HCEC 1CT (cell line): ENCODE measurements at places on chromosomes 1 and 21.

- no peak for DNase-seq
Observed at GRCh38 chr1:150627826-150628410, 1.5 kb downstream of the ENSA start.

DNA sequence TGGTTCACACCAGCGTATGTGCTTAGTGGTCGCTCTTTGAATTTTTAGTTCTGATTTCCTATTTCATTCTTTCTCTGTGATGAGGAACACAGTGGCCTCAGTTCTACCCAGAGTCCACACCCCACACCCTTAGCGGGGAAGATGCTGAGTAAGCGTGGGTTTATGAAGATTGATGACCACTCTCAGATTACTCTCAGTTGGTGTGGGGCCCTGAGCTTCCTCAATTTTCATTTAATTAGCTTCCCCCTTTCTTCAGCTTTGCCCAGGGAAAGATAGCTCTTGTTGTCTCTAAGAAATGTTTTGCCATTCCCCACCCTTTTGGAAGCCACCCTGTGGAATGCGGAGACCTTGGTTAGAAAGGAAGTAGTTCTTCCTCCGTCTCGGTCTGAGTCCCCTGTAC, 299.9 kb upstream of the PROX1 start:
- DNase-seq = no peak

GRCh38 chr21:40425981-40426380, 421.0 kb downstream of the DSCAM start:
- DNase-seq = no peak

DNA sequence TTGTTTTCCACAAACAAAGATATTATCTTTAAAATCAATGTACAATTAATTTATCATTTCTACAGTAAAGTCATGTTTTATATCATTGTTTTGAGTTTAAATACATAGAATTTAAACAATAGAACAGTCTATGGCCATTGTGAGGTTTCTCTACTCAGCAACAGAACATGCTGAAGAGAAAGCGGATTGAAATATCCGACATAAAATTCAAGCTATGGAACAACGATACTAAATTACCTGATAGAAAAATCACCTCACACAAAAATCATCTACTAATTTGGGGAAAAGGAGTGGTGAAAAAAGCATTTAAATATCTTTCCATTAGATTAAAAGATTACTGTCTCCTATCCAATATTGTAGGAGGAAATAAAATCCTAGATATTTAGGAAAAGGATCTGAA, 12.6 kb downstream of the CDKN2C start:
- no peak for DNase-seq

- DNase-seq = peak; percentile 93
Observed at GRCh38 chr1:27418326-27419185, 26.1 kb downstream of the GPR3 start.

GRCh38 chr1:151128800-151129199, 17.6 kb downstream of the SEMA6C start:
- DNase-seq = no peak

DNA sequence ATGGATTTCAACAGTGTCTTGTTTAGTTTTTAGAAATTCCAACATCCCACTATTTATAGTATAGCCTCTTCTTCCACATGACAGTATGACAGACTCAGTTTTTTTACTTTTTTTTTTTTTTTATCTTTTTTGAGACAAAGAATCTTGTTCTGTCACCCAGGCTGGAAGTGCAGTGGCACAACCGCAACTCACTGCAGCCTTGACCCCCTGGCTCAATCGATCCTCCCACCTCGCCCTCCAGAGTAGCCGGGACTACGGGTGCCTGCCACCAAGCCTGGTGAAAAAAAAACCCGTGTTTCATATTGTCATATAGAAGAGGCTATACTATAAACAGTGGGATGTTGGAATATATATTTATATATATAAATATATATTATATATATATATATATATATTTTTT, 1.2 kb upstream of the DR1 start:
- no peak for DNase-seq

- peak; percentile 65 for DNase-seq
Observed at GRCh38 chr1:54335011-54335754, 71.0 kb downstream of the SSBP3 start.

DNA sequence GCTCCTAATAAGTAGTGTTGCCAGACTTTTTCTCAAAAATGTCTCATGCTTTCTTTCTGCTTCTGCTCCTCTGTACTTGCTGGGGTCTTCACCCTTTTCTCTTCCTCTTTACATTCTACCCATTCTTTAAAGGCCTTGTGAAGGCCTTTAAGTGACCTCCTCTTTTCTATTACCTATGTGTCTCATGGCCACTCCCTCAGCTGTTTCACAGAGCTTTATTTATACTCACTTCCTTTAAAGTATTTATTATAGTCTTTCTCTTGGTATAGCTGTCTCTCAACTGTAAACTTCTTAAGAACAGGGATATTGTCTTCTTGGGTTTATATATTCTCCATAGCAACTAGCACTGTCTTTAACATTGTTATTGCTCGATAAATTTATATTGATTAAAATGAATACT, 792 bp downstream of the GOLPH3L start:
- DNase-seq = no peak

GRCh38 chr1:115377411-115377810, 39.4 kb upstream of the NGF start:
- peak; percentile 51 for DNase-seq

DNA sequence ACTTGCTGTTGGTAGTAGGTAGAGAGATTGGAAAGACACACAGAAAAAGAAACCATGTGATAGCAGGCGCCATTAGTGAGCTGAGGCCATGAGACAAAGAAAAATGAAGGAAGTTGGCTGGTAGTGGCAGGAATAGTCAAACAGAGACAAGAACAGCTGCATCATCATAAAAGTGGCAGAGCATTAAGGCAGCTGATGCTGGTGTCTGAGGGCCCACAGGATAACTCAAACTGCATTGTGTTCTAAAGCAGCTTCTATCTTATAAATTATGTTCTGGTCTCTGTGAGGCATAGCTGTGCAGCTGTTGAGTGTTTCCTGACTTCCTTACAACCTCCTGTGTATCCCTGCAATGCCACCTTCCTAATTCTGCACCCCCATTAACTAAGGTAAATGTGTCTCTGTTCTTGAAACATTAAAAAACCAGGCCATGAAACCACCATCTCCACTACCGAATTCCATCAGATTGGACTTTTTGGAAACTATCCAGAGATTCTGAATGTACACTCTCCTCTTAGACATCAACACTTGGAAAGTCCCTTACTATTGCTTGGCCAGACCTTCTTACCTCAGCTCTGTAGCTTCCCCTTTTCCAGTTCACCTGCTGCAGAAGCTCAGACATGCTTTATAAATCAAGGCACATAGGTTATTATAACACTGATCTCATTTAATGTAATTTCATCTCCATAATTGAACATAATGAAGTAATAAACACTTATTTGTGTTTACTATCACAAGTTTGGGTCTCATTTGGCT, 23.4 kb upstream of the ARHGAP29 start:
- DNase-seq = no peak

- no peak for DNase-seq
Observed at GRCh38 chr1:169833179-169833901, 38.6 kb upstream of the METTL18 start.
